ENCODE measurements at places on chromosomes 12 and 14. TPM values are rescaled to one million over a fixed set of nuclear protein-coding genes. Genes with fewer than 3 reads are reported as not detected.

DNA sequence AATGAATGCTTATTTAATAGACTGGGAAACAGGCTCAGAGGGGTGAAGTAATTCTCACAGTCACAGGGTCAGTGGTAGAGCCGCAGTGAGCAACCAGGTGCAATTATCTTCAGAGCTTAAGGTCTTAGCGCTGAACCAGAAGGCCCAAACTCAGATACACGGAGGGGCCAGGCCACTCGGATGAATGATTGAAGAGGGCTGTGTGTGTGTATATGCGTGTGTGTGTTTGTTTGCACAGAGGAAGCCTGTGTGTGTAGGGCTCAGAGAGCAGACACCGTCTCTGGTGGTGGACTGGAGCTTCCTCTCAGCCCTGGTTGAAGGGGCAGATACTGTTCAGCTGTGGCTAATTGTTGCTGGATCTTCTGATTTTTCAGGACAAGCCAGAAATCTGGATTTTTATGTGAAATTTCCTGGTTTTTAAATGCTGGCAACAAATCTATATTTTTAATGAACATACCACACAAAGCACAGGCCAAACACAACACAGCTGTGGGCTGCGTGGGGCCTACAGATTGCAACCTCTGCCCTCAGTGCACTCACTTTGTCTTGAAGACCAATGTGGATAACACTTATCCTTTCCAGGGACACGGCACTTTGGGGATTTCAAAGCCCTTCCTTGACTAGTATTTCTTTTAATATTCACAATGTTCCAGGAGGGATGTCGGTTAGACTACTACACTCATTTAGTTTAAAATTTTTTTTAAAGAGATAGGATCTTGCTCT lies 94.5 kb upstream of the NRXN3 start:
- no peak for DNase-seq

DNA sequence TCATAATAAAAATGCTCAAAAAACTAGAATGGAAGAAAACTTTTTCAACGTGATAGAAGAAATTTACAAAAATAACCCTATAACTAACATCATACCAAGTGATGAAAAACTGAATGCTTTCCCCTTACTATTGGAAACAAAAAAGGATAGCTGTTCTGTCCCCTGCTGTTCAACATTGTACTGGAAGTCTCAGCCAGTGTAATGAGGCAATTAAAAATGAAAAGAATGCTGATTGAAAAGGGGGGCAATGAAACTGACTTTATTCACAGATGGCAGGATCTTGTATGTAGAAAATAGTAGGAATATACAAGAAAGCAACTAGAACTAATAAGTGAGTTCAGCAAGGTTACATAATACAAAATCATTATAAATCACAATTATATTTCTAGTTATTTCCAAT lies 337.9 kb upstream of the KITLG start:
- DNase-seq = no peak

GRCh38 chr12:44126806-44127205 lies 290.9 kb downstream of the TMEM117 start:
- no peak for DNase-seq

- DNase-seq = no peak
Measured at GRCh38 chr12:11663130-11663529, 13.7 kb downstream of the ETV6 start.

GRCh38 chr14:64937821-64938193 lies 4.7 kb downstream of the GPX2 start:
- no peak for DNase-seq

DNA sequence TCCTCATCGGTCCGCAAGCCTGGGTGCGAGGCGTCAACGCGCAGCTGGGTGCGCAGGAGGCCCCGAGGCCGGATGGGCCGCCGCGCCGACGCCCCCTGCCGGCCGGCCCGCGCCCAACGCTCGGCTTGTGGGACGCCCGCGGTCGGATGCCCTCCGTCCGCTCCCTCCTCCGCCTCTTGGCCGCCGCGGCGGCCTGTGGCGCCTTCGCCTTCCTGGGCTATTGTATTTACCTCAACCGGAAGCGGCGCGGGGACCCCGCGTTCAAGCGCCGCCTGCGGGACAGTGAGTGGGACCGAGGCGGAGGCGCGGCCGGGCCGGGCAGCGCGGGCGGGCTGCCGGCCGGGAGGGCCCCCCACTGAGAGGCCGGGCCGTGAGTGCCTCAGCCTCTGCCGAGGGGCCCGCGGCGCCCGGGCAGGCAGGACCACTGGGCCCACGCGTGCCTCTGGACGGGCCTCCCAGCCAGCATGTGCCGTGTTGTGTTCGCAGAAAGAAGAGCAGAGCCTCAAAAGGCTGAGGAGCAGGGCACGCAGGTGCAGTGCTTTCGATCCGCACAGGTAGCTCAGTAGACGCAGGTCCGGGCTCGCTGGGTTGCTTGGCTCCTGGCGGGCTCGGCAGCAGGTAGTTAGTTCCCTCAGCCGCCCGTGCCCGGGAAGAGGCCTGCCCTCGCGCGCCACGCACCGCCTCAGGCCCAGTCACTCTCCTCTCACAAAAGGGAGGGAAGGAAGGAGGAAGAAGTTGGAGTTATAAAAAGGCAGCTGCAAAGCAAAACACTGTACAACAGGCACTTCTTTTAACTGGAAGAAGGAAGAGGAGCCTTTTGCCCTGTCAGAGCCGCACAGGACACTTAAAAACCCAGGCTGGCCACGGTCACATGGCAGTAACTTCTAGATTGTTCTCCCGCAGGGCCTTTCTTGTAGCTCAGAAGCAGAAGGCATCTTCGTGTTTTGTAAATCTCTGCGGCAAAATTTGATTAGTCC lies at the start of gene TOMM20L:
Gene TOMM20L, plus strand, starts transcription at position 119 of the 977 bp plus-strand sequence. Its CDS starts 28 bp downstream, at position 147.
- peak; percentile 95 for DNase-seq

DNA sequence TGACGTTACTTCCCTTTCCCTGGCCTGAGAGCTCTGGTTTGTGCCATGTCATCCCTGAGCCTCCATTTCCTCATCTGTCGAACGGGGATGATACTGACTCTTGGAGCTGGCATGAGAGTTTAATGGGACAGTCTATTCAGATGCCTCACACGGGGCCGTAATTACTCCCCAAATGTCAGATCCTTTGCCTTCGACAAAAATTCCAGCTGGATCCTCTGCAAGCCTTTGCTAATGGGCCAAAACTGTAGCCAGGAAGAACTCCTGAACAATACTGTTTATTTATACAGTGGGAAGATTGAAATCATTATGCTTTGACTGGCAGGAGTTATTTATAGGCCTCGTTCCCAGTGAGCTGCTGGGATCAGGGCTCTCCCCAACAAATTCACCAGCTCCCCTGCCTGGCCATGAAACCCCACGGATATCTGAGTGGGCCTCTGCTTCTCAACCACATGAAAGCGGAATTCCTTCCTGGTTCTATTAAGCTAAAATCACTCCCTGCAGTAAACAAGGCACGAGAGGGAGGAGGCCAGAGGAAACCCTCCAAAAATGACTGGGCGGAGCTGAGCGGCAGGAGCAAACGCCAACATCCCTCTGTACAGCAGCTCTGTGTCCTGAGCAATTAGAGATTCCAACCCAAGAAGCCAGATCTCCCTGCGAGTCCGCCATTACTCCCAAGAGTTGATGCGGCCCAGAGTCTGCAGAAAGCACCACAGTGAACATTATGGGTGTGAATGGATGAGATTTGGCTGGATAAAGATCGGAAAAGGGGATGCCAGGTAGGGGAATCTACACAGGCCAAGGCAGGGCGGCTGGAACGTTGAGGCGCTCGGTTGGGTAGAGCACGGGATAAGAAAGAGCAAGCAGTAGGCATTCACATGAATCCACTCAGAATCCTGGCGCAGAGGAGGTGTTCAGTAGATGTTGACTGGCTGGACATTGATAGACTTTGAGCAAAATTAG lies 326.1 kb downstream of the BCL11B start:
- DNase-seq = no peak

DNA sequence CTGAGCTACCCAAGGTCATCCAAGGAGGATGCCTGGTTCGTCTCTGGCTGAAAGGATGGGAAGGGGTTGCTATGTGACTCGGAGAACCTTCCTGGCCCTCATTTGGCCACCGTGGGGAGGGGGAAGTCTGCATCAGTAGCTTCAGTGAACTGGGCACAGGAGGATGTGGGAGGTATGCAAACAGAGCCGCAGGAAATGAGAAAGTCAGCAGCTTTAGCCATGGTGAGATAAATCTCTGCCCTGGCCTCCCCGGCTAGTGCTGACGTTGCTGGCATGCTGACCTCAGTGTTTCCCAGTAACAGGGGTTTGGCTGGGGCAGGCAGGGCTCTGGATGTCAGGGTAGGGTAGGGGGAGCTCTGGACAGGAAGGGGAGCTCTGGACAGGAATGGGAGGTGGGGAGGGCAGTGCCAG lies 2.3 kb upstream of the CEBPE start:
- DNase-seq = peak; percentile 70

DNA sequence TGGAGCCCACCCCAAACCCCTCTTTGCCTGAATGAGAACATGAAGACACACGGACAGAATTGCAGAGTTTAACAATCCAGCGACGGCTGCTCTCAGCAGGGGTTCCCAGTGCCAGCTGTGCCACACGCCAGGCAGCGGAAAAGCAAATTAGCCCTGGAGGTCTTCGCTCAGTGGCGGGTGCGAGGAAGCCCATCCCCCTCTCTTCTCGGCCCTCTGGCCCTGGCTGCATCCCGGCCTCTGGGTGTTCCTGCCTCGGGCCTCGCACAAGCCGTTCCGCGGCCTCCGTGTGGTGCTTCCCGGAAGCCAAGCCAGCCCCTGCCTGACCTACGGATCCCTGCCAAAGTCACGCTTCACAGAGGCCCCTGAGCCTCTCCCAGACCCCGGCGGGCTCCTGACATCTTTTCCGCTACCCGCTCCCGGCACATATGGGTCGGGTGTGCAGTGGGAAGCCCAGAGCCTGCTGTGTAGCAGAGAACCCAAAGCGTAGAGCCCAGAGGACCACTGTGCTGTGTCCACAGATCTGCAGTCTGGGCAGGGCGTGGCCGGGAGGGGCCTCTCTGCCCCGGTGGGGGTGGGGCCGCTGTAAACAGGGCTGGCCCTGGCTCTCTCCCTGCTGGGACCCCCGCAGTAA lies 70.7 kb upstream of the GALNT9 start:
- peak; percentile 87 for DNase-seq

- no peak for DNase-seq
Measured at GRCh38 chr12:52645982-52646381, 6.0 kb downstream of the KRT2 start.

DNA sequence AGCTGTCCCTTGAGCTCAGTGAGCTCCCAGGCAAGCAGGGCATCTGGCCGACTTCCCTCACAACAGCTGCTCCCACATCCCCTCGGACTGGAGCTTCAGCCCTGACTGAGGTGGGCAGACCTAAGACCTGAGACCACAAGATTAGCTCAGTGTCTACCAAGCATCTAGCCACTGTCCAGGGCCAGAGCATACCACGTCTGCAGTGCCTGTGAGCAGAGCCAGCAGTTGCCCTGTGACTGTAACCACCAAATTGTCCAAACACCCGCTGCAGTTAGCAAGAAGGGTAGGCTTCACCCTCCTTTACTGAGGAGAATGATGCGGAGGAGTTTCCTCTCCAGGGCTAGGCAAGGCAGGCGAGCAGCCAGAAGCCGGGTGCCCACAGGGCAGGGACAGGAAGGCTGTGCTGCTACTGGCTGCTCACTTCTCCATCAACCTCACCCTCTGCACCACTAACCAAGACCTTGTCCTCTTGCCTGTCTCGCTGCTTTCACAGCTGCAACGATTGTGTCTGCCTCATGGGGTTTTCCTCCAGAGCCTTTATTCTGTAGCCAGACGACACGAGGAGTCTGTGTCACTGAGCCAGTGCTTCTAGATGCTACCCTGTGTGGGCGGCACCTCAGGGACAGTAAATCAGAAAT lies 53.9 kb downstream of the ANAPC7 start:
- peak; percentile 21 for DNase-seq

GRCh38 chr14:104388541-104389325 lies 190.8 kb upstream of the C14orf180 start:
- DNase-seq = no peak

DNA sequence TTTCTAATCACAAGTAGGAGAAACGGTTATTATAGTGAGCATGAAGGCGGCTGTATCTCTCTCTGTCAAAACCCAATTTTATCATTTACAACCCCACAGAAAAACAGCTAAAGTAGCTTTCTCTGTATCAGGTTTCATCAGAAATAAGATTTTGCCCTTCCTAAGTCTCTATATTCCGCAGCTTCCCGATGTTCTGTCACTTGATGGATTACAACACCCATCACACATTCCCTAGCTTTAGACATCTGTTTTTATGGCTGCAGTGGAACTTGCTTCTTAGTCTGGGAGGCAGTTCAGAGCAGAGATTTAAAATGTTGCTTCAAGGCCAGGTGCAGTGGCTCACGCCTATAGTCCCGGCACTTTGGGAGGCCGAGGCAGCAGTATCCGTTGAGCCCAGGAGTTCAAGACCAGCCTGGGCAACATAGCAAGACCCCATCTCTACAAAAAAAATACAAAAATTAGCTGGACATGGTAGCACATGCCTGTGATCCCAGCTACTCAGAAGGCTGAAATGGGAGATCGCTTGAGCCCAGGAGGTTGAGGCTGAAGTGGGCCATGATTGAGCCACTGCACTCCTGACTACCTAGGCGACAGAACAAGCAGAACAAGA lies 27.6 kb upstream of the FOXN3 start:
- DNase-seq = no peak

DNA sequence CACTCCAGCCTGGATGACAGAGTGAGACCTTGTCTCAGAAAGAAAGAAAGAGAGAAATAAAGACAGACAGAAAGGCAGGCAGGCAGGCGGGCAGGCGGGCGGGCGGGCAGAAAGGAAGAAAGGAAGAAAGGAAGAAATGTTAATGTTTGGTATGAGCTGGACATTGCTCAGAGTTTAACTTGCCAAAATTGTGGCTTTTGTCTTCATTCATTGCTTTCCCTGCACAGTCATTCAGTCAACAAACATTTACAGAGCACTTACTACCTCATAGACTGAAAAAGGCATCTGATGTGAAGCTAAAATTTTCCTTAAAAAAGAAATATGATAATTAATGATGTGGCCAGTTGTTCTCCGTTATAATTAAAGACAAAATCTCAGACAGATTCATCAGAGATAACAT lies 247.1 kb downstream of the SPTSSA start:
- DNase-seq = no peak

DNA sequence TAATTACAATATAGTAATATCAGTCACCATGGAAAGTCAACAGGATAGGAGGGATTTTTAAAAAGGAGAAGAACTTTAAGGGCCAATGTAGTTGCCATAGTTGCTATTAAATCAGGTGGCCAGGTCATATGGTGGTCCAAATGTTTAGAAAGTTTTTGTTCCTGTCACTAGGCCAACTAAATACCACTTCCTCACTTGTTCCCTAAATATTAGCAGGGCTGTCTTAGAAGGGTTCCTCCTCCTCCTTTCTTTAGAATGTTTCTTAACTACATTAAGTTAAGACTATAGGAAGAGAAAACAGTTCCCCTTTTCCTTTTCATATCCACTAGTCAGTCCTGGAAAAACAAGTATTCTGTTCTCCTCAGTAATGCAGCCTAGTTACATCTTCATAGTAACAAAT lies 50.3 kb downstream of the MON2 start:
- no peak for DNase-seq

GRCh38 chr12:15346488-15346887 lies 24.2 kb downstream of the PTPRO start:
- DNase-seq = no peak

Gene LBHD2
- total RNA-seq = not detected

Gene OTX2
- total RNA-seq = 85.8 TPM

Gene CDKN1B
- 11.7 TPM for total RNA-seq

Gene ALX1
- total RNA-seq = 7.6 TPM

Gene ENDOU
- total RNA-seq = not detected

All from H7 (cell line).